ENCODE measurements at places on chromosomes 1 and 21. TPM values are rescaled to one million over a fixed set of nuclear protein-coding genes. Genes with fewer than 3 reads are reported as not detected.

OR2L13 gene
- not detected for total RNA-seq

PDZK1 gene
- 0.75 TPM for total RNA-seq

ZBTB21 gene
- total RNA-seq = 6.5 TPM

S100B gene
- total RNA-seq = 0.12 TPM

PROX1 gene
- total RNA-seq = 0.12 TPM

KCNJ6 gene
- not detected for total RNA-seq

LCE2B gene
- not detected for total RNA-seq

ACTN2 gene
- 2.8 TPM for total RNA-seq

TFF3 gene
- total RNA-seq = 0.68 TPM

RGL1 gene
- 44.1 TPM for total RNA-seq
